Activated naive CD8-positive, alpha-beta T cell treated with anti-CD3 and anti-CD28 coated beads, Interleukin-2, amount 10 ng/mL, durations not matched to agents 7 days and 5 days (primary cell): ENCODE measurements at places on chromosomes 13 and 19. TPM values are rescaled to one million over a fixed set of nuclear protein-coding genes. Genes with fewer than 3 reads are reported as not detected.

- no peak for DNase-seq
Measured at GRCh38 chr13:38141792-38142191, 207.9 kb upstream of the UFM1 start.

DNA sequence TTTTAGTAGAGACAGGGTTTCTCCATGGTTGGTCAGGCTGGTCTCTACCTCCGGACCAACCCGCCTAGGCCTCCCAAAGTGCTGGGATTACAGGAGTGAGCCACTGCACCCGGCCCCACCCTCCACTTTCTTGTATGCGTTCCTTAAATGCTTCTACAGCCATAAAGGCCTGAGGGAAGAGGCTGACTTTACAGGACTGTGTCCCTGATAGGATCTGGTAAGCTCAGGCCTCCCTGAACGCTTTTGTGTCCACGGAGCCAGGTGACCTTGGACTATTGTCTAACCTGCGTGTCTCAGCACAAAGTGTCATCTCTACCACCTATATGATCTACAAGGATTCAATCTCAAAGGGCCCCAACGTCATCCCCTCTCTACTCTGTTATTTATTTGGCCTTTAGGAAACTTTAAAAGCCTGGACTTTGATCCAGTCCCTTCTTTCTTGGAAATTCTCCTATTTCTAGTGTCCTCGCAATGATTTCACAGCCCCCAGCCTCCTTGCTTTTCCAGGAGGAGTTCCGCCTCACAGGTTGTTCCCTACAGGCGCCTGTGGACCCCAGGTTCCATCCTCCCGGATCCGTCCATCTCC, 701 bp downstream of the ZNF552 start:
- no peak for DNase-seq

DNA sequence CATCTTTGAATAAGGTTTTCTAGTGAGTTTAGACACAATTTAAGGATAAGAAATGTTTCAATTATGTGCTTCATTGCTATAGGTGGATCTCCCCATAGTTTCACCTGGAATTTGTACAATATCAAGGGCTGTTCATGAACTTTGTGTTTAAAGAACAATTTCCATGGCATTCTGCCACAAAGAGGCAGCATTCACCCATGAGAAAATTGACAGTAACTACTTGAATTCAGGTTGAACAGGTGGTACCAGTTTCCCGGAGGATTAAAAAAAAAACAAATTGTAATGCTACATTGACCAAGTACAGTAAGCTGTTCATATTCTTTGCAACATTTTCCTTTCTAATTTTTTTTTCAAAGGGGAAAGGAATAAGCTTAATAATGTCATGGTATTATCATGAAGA, 9.1 kb downstream of the SLITRK5 start:
- DNase-seq, result no peak

DNA sequence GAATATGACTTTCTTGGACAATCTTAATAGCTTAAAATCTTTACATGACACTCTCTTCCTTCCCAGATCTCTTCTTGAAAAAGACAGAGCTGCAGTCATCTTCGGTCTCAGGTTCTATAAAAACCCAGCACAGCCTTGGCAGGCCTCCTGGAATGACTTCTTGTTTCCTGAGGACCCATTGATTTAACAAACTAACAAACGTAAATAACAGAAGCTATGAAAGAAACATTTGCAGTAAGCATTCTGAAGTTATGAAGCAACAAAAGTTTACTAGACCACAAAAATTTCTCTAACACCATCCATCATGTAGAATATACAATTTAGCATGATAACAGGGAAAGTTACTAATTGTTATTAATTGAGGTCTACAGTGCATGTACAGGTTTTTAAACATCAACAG, 62.8 kb upstream of the STARD13 start:
- no peak for DNase-seq

DNA sequence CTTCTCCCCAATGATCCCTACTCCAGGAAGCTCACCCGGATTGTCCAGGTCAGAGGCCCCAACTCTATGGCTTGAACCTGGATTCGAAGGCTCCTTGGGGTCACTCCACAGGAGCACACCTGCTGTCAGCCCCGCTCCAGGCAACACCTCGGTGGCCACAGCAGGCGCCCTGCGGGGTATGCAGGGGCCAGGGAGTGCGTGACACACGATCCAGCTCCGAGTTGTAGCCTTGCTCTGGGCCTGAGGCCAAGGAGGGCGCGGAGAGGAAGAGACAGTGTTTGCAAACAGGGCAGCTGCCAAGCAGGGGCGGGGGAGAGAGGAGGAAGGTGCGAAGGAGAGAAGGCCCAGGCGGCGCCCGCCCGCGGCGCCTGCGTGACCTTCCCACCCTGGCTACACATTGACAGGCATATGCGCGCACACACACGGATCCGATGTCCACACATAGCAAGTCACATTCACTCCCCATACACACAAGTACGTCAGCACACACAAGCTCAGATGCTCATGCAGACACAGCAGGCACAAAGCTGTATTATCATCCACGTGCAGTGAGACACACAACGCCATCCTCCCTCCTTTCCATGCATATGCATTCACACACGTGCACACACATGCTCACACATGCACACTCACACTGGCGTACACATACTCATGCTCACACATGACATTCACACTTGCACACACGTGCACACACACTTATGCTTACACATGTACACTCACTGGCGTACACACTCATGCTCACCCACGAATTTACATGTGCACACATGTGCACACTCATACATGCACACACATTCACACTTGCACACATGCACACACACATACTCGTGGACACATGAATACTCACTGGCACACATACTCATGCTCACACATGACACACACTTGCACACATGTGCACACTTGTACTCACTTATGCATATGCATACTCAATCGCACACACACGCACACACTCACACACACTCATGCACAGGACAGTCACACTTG, 10.4 kb downstream of the SBK2 start:
- DNase-seq, result no peak

DNA sequence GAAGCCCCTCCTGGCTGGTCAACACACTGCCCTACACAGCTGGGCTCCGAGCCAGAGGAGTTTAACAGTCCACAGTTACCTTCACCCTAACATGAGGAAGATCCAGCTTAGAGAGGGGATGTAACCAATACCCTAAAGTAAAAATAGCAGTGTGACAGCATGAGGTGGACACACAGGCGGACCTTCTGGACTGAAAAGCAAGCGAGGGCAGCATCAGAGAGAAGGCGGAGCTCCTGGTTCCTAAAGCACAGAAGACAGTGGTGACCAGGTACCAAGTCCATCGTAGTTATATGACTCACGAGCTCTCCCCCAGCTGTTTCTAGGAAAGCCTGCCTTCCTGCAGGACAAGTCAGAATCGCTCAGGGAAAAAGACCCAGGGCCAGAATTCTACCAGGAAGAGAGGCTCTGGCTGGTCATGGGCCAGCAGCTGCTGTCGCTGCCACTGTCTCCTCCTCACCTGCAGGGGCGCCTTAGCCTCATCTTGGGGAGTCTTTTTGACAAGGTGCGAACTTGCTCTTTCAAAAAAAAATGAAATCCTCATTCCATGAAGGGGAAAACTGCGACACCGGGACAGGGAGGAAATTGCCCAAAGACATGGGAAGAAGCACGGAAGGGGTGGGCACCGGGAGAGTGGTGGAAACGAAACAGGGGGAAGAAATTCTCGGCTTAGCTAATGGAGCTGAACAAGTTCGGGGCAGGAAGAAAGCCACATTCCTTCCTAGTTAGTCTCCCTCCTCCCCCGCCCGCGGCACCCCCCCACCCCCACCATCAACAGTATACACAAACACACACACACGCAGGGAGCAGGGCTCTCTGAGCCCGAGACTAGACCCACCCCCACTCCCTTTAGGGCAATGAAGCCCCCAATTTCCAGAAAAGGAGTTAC, 1.7 kb downstream of the ELL start:
- peak; percentile 68 for DNase-seq

DNA sequence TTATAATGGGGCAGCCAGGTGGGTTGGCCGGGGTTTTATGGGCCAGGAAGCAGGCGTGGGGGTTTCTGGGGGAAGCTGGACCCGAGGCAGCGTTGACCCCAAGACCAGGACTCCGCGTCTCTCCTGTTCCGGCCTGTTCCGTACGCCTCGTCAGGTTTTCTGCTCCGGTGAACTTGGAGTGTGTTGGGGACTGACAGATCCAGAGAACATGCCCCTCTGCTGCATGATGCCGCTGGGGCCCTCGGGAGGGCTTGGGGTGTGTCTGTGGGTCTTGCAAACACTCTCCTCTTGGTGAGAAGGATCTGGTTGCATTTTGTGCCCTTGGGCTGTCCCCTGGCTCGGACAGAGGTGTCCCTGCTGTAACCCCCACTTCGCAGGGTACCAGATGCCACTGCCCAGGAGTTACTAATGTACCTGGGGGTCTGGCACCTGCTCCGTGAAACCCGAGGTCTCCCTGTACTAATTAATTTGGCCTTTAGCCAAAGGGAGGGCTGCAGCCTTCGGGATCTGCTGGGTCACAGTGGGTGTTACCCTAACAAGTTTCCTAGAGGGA, 15.6 kb downstream of the KDM4B start:
- DNase-seq, result no peak

DNA sequence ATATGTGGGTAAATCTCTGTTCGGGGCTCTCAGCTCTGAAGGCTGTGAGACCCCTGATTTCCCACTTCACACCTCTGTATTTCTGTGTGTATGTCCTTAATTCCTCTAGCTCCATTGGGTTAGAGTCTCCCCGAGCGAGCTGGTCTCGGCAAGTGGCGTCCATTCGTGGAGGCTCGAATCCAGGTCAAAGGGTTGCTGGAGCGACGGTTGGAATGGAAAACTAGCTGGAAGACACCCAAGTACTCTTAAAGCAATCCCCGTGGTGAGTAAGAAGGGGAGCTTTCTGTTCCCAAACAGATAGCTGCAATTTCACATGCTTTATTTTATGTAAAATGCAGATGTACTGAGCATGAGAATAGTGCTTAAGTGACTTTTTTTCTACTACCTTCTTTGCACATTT, 277.5 kb upstream of the SGCG start:
- no peak for DNase-seq

GRCh38 chr19:55115446-55116065, 1.9 kb downstream of the PPP1R12C start:
- no peak for DNase-seq

The PTGIR gene
- total RNA-seq, result 8.5 TPM

The ZNF569 gene
- total RNA-seq, result 12.9 TPM

The SLITRK1 gene
- total RNA-seq, result not detected

The C13orf42 gene
- total RNA-seq, result not detected
